ENCODE measurements at places on chromosomes 3 and 15.

DNA sequence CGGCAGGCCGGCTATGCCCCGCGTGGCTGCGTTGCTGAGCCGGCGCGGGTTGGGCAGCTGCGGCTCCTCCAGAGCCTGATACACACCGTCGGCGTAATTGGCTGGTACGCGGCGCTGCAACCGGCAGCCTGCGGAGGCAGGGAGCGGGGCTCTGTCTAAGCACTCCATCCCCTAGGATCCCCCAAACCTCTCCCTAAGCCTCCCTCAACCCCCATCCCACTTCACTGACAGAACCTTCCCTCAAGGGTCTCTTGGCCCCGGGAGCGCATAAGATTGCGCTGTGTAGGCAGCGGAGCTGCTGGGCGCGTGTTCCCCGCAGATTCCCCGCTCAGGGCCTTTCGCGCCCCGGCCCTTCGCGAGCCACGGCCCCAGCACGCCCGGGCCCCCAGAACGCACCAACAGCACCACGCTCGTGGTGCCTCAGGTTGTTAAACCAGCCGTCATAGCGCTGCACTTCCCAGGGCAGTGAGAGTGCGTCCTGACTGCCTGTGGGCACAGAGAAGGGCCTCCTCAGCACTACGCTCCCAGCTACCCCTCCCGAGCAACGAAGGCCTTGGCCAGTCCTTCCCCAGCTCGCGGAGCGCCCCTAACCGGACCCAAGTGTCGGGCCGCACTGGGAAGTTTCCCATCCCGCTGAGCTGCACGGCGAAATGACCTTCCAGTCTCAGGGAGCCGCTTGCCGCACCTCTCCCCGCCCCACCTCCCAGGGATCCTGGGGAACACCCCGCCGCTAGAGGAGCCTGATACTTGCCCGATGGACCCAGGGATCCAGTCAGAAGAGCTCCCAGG lies 1.2 kb downstream of the DUOX2 start:
- no peak for DNase-seq

GRCh38 chr3:67090474-67090873 lies 92.4 kb downstream of the KBTBD8 start:
- no peak for DNase-seq

DNA sequence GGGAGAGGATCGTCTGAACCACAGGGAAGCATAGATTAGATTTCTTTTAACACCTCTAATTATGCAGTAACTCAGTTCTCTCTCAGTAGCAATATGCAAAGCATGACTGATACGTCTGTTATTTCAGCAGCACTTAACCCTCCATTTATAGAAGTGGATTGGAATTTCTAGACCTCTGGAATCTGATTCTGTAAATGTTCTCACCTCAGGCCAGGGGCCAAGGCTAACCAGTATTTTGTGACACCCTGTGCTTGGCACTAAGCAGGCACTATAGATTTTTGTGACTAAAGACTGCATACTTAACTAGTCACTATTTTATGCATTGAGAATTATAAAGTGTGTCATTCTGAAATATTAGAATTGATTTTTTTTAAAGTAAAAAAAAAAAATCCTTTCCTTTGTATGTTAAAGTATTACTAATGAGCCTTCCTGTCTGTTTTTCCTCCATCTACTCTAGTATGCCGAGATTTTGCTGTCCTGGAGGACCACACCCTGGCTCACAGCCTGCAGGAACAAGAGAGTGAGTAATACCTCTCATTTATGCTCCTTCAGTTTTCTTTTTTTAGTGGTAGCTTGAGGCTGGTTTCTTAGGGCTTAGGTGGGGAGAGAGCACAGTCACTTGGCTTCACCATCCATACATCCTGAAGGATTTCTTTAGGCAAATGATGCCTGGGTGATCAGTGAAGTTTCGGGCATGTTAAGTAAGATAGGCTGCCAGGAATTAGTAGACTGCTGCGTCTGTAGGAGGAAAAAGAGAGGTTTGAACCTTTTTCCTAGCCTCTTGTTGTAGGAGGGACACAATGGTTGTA lies 26.5 kb upstream of the UTS2B start:
- peak; percentile 35 for DNase-seq

DNA sequence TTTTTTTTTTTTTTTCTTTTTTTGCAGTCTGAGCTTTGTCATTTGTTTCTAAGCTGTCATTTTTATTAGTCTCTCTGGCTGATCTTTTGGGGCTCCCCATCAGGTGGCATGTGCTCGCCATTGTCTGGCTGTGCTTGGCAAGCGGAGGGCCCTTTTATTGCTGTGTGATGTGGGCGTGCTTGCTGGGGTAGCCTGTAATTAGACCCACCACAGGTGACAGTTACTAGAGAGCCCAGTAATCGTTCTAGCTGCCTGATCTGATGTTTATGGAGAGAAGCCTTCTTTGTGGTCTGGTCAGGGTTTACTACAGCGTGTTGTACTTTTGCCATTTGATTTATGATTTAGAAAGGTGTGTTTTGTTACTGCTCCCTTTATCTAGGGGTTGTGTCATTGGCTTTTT lies 179.9 kb downstream of the MCTP2 start:
- DNase-seq: no peak

GRCh38 chr3:141440942-141441341 lies 45.9 kb upstream of the RASA2 start:
- DNase-seq: no peak

GRCh38 chr15:100663915-100664281 lies 61.5 kb downstream of the ASB7 start:
- no peak for DNase-seq

DNA sequence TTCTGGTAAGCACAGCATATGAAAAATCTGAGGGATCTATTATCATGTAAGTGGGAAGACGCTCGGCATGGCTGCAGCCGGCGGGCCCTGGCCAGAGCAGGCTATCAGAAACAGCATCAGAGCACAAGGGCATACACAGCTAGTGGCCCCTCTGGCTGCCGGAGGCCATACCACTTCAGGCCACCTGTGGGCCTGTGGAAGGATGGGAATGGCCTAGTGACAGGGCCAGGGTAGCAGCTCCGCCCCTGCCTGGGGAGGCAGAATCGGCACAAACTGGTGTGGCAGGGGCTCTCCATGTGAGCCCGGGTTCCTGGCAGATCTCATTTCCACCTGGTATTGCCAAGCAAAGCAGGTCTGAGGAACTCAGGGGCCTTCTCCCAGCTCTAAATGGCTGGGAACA lies 46.4 kb downstream of the SH3BP5 start:
- no peak for DNase-seq

GRCh38 chr3:51954105-51954504 lies 1.1 kb upstream of the GPR62 start:
- no peak for DNase-seq

- DNase-seq: no peak
These were observed 40.3 kb downstream of the CTNNB1 start for GRCh38 chr3:41239587-41239986.

- no peak for DNase-seq
These were observed 402.1 kb upstream of the SUCLG2 start for GRCh38 chr3:68056556-68056955.

GRCh38 chr3:148131990-148132638 lies 565.6 kb upstream of the AGTR1 start:
- DNase-seq: no peak

DNA sequence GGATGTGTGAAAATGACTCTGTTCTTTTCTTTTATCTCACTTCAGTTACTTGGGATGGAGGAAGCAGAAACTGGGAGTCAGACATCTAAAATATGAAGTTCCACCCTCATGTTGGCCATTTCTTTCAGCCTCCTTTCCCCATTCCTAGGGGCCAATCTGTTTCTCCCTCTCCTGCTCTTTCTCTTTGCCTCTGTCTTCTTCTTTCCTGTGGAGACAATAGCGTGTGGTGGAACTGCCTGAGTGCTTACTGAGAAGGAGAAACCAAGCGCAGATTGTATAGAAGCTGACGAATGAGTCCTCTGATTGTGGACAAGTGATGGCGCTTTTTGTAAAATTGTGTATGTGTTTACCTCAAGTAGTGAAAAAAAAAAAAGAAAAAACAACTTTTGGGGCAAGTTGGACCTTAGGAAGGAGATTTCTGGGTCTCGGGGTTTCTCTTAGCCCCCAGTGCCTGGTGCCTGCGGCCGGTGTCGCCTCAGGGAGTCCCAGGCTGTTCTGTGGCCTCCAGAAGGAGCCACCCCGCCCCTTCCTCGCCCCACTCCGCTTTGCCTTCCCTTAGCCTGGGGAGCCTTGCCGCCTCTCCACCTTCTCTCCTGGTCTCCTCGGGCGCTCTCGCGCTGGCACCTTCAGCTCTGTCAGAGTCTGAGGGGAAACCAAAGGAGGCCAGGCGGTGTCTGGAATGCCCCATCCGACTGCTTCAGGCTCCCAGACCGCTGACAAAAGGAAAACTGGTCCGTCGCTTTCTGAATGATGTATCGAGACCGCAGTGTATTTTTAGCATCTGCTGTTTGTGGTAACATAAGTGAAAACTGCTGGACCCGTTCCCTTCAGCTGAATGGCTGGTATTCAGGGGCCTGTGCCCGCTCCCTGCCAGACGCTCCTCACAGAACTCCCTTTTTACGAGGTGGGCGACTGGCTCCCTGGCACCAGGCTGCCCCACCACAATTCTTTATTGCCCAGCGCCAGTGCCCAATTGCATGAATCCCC lies 30.1 kb downstream of the SCG5 start:
- DNase-seq: peak; percentile 80

DNA sequence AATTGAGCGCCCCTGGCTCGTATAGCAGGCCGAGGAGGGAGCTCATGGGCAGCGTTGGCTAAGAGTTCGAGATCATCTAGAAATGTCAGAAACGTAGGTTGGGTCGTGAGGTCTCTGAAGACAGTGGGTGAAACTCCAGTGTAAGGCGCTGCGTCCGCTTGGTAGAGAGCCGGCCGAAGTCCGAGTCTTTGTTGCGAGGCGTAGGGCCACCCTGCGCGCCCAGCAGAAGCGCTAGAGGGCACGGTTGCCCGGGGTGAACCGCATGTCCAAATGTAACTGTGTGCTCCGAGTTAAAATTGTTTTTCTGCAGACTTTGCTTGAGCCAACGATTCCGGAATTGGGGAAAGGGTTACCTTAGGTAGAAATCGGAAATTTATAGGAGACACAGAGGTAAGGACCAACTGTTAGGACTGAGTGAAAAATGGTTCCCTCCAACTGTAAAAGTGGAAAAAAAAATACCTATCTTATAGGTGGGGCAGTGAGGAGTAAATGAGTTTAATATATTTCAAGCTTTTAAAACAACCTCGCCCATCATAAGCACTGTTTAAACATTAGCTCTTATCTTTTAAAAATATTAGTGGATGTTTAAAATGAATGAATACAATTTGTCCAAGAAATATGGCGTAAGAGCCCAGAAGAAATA lies 993 bp upstream of the SIAH2 start:
- DNase-seq: peak; percentile 38

- DNase-seq: peak; percentile 9
These were observed 471.9 kb upstream of the FRG2C start for GRCh38 chr3:75192146-75192616.

DNA sequence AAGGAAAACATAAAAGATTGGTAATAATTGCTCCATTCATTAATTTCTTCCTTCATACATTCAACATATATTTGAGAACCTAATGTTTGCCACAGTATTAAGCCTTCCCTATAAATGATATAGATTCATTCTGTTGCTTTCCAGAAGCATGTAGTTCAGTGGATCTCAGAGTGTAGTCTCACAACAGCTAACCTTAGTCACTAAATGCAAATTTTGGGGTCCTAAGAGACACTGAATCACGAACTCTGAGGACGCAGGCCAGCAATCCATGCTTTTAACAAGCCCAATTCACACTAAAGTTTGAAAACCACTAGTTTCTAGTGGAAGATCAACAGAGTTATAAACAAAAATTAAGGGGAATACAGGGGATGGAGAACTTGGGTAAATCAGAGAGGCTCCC lies 7.2 kb upstream of the AQR start:
- DNase-seq: no peak

GRCh38 chr3:75235631-75236030 lies 428.5 kb upstream of the FRG2C start:
- DNase-seq: no peak

- DNase-seq: no peak
These were observed 147.0 kb upstream of the NR2F2 start for GRCh38 chr15:96183514-96183850.

- peak; percentile 70 for DNase-seq
These were observed 11.6 kb upstream of the DPH6 start for GRCh38 chr15:35557544-35557943.

- DNase-seq: peak; percentile 27
These were observed 219.5 kb downstream of the EPHB1 start for GRCh38 chr3:135014566-135014965.

DNA sequence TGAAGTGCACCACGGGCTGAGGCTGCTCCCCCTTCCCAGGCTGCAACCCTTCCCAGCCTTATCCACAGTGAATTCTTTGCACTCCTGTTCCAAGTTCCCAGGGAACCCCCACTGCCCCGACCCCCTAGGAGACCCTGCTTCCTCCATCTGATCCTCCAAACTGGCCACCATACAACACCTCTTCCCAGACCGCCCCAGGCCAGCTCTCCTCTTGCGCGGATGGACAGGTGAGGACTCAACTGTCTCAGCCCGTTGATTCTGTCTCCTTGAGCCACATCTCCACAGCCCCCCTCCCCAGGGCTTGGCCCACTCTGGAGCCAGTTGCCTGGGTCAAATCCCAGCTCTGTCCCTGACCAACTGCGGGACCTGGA lies 21.7 kb downstream of the GRIP2 start:
- DNase-seq: no peak

GRCh38 chr3:110815008-110815583 lies 256.5 kb upstream of the NECTIN3 start:
- DNase-seq: peak; percentile 29

- DNase-seq: no peak
These were observed 10.7 kb upstream of the ABTB1 start for GRCh38 chr3:127662001-127662469.

DNA sequence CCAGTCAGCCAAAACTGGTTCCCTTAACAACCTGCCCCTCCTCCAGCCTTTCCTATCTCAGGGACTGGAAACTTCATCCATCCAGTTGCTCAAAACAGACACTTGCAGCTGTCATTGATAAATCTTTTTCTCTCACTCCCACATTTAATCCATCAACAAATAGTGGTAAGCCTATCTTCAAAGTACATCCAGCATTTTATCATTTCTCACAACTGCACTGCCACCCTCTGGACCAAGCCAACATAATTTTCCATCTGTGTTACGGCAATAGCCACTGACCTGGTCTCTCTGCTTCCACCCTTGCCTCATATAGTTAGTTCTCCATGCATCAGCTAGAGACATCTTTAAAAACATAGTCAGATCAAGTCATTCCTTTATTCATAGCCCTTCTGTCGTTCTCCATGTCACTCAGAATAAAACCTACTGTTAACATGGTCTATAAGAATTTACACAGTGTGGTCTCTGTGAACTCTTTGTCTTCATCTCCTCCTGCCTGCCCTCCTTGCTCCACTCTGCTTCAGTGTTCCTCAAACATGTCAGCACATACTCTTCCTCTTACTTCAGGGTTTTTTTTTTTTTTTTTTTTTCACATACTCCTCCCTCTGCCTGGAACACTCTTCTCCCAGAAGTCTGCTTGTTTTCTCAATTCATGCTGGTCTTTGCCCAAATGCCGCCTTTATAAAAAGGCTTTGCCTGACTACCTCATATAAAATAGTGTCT lies 102.5 kb upstream of the COL6A5 start:
- DNase-seq: no peak
